ENCODE measurements at places on chromosomes 6 and 20.

DNA sequence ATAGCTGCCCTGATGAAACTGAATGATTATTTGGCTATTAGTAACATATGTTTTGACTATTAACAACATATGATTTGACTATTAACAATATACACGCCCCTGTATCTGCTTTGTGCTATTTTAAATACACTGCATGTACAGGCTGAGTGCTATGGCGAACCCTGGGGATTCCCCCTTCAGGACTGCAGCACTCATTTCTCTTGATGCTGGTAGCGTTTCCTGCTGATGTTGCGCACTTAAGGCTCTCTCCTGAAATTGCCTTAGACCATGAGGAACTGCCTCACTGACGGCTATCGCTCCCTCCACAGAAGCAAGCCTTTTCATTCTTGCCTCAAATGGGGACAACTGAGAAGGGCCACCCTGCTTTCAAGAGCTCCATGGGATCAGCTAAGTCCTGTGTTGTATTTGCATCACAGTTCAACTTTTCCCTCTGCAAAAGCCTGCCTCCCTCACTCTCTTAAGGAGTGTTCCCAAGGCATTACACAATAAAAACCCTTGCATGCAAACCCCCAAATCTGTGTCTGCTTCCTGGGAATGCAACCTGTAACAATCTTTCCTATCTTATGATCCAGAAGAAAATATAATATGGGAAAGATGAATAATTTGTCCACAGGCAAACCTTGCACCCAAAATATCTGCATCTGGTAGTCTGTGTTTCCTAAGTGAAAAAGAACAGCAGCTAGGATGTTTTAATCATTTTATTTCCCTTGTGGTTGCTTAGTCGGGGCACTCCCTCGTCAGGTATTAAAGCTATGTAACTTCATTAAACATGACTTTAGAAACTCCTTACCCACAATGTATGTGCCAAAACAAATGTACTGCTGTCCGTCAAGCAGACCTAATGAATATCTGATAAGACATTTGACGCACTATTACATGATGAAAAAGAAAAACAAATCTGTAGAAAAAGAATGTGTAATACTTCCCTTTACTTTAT, 456.4 kb downstream of the COL12A1 start:
- DNase-seq, result no peak

DNA sequence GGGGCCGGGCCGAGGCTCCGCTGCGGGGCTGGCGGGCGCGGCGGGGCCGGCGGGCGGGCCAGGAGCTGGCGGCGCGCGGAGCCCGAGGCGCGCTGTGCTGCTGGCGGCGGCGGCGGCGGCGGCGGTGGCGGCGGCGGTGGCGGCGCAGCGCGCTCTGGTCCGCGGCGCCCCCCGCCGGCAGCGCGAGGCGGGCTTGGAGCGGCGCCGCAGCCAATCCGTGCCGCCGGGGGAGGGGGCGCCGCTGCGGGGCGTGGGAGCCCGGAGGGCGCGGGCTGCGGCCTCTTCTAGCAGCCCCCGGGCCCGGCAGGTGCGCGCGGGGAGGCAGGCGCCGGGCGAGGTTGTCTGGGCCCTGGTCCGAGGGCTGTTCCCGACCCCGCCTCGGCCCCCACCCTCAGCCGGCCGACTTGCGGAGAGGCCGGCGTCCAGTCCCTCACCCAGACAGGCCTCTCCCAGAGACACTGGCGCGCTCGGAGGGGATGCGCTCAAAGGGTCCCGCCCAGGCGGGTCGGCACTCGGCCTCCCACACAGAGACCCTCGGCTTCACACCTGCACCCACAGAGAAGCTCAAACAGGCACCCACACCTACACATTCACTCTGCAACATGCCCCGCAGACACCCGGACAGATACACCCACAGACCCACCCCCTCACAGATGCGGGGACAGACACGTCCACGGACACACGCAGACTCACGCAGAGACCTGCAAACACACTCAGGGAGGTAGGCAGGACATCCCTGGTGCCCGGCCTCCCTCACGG, at the start of gene RIMS4:
Gene RIMS4 (minus strand): TSS at position 156 of the 759 bp plus-strand sequence. CDS start 275 bp downstream, outside the sequence.
- no peak for DNase-seq

- DNase-seq, result no peak
Measured at GRCh38 chr6:165584541-165584940, 78.5 kb downstream of the PDE10A start.

GRCh38 chr20:11212272-11212671, 538.5 kb upstream of the JAG1 start:
- no peak for DNase-seq

- DNase-seq, result no peak
Measured at GRCh38 chr6:138970856-138971425, 17.1 kb downstream of the REPS1 start.

DNA sequence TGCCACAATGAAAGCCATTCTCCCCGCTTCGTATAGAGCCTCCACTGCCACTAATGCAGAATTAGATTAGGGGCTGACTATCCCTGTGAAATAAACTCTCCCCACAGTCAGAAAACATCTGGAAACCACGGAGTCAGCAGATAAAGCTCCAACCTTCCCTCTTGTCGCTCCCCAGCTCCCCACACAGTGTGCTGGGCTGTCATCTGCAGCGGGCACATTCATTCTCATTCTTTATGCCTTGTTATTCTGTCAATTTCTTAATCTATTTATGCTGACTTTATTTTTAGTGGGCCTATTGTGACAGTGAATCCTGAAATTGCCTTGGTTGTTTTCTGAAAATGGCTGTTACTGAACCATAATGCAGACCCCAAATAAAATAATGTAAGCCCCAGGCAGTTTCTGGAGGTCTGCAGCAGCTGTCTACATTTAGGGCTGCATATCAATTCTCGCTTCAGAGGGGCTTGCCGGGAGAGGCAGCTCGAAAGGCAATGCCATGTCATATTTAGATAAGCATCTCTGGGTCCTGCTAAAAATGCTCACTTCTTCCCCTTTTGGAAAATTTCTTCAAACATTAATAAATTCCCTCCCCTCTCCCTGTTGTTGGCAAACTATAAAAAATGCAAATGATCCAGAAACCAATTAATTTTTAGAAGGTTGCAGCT, 71.6 kb downstream of the TMEM242 start:
- DNase-seq, result no peak

DNA sequence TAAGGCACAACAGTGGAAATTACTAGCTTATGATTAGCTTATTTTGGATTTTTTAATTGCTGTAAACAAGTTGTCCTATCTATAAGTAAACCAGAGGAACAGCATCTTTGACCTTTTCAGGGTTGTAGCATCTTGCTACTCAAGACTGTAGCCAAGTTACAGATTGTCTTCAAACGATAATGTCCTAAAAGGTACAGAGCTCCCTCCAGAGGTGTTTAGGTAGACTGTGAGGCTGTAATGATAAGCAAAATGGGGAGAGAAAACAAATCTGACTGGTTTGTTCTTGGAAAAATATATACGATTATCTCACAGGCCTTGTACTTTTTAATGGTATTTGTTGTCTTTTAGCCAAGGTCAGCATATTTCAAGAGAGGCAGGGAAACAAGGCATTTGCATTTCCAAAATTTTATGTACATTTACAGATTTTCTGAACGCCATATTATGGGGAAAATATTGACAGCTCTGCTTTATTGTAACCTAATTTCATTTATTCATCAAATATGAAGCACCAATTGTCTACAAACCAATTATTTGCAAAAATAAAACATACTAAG, 273.4 kb downstream of the MEI4 start:
- DNase-seq, result no peak

DNA sequence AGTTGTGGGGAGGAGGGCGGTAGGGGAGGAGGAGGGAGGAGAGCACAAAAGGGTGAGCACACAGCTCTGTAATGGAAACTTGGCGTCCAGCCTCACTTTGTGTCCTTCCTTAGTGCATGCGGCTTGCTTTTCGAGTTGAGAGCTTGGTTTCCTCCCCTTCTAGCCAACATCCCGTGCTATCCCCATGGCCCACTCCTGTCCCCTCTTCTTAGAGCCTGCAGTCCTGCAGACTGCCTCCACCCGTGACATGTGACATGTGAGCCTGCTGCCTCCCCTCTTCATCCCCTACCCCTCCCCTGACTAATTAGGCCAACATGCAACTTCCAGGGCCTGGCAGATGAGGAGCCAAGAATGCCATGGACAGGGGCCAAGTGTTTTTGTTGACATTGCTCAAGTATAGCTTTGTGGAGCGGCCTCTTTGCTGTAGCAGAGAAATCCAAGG, 63.2 kb downstream of the SLC24A3 start:
- DNase-seq, result no peak

DNA sequence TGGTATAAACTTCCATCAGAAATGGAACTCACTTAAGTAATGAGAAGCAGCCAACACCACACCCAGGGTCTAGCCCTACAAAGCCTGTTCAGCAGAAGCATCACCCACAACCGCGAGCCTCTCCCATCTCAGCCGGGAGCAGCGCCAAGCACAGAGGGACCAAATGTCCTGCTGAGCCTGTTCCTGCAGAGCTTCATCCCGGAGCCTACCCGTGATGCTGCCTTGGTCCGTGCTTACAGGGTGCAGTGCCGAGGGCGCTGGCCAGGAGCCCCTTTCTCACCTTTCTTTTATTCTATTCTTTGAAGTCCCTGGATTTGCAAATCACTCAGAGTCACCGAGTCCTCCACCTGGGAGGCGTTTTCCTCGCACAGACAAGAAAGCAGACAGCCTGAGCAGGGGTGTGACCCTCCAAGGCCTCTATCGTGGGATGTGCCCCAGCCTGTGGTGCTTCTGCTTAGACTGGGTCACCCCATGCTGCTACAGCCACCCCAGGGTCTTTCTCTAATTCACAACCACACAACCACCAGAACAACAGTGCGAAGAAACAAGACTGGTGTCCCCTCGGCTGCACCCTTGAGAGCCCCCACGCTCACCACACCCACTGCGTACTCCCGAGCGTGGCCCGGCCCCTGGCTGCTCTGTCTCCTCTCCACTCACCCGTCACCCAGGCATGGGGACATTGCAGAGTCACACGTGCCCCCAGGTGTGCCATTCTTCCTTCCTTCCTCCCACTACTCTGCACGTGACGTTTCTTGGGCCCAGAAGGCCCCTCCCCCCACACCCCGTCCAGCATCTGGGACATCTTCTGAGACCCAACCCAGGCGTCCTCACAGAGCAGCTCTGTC, 92.2 kb upstream of the MPC1 start:
- DNase-seq, result no peak

DNA sequence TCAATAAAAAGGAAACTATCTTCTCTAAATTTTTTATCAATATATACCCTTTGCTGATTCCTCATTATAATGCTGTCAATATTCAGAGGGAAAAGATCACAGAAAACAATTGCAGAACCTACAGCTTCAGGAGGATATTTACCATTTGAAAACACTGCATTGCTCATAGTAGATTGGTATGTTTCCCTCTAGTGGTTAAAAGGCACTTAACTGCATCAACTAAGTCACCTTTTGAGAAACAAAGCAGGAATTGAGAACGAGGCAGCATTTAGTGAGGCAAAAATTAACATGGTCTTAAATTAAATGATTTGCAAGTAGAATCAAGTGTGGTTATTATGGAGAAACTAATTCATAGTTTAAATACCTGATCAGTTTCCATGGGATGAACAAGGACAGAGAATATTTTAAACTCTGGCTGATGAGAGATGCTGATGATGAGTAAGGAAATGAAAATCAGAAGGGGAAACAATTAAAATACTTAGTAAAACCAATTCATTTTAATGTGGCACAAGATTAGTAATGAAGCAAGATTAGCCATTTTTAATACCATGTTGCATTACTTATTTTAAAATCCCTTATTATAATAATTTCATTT, 642.1 kb downstream of the EPHA7 start:
- no peak for DNase-seq

DNA sequence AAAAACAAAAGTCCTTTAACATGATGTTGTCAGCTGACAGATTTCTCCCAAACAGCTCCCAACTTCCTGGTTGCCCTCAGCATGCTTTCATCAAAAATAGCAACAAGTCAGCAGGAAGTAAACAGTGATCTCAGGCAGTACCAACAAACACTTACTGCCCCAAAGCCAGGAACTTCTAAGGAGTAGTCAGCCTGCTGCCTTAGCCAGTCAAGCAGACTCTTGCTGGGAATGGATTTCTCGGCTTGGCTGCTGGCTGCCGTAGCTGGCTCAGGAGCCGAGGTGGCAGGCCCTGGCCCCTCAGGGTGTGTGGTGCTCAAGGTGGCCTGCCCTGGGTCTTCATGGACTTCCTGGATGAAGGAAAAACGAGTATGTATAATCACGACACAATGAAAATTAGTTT, 46.6 kb upstream of the EMILIN3 start:
- DNase-seq, result no peak

- DNase-seq, result no peak
Measured at GRCh38 chr6:29762781-29763214, 39.6 kb downstream of the HLA-F start.

DNA sequence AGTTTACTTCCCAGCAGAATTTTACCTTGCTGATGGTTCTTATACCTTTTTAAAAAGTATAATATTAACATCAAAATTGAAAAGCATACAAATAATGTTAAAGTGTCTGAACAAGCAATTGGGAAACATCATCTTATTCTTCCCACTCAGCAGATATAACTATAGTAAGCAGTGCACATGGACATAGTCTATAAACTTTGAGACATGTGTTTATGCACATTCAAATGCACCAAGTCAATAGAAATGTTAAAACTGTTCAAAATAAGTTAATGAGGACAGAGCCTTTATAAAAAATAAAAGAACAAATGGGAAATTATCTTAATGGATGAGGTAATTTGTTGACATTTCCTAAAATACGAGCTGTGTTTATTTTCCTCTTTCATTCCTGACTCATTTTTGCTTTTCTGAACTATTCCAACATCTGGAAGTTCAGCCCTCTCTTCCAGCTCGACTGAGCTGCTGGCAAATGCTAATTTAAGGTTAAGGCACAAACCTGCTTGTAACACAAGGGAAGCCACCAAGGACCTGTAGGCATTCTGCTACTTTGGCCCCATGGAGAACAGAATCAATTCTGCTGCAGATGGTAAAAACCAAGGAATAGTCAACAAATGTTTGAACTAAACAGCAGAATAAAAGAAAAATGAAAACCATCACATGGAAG, 110.3 kb upstream of the MAP3K4 start:
- no peak for DNase-seq

GRCh38 chr6:35312807-35313206, 15.2 kb downstream of the DEF6 start:
- DNase-seq, result no peak

DNA sequence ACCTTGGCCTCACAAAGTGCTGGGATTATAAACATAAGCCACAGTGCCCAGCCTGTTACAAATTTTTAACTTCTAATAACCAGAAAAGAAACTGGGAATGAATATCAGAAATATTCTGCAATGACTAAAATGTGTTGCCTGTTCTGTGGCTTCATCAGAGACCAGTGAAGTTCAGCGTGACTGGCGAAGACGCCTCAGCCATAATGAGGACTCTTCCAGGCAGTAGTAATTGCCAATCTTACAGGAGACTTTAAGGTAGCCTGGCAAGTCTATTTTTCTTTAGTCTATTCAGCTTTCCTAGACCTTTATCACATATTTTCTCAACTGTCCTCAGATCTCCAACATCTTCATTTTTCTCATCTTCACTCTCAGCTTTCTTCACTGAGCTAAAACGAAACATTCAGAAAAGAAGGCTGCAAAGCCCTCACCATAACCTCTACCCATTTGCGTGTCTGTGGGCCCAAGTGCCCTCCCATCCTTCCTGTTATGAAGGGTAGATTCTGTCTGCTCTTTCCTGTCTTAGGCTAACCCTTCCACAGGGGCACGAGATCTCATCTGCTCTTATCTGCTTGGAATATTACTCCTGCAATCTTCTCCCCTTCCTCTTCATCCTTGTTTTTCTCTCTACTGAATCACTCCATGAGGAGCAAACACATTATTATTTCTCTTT, 42.0 kb upstream of the OLIG3 start:
- no peak for DNase-seq

- DNase-seq, result no peak
Measured at GRCh38 chr20:825710-826421, 7.6 kb upstream of the FAM110A start.

GRCh38 chr6:159170999-159171712, 2.0 kb downstream of the FNDC1 start:
- DNase-seq, result no peak
